CD4-positive, alpha-beta T cell treated with Interferon alpha-2 for 1 hour (primary cell): ENCODE measurements at places on chromosomes 5 and 9.

DNA sequence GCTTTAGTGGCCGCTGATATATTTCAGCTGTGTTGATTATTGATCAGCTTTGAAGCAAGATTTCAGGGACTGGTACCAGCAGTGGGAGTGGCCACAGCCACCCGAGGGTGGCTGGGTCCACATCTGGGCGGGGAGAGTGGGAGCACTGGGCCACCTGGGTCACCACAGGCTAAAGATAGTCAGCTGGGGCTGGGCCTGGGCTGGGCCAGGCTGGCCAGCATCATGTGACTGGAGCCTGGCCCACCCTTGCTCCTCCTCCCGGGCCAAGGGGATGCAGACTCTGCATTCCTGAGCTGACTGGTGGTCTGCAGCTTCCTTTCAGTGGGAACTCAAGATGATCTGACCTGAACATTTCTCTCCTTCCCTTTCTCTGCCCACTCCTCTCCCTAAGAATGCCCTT is 27.1 kb downstream of the LARP1 start:
- DNase-seq: no peak

DNA sequence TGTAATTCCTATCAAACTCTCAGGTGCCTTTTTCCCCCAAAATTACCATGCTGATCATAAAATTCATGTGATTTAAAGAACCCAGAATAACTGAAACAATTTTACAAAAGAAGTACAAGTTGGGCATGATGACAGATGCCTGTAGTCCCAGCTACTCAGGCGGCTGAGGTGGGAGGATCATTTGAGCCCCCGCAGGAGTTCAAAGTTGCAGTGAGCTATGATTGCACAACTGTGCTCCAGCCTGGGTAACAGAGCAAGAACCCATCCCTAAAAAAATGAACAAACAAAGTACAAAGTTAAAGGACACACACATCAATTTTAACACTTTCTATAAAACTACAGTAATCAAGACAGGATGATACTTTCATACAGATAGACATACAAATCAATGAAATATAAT is 97.9 kb upstream of the LPAR1 start:
- DNase-seq: no peak

GRCh38 chr5:113526421-113526820 is 12.9 kb downstream of the YTHDC2 start:
- no peak for DNase-seq

DNA sequence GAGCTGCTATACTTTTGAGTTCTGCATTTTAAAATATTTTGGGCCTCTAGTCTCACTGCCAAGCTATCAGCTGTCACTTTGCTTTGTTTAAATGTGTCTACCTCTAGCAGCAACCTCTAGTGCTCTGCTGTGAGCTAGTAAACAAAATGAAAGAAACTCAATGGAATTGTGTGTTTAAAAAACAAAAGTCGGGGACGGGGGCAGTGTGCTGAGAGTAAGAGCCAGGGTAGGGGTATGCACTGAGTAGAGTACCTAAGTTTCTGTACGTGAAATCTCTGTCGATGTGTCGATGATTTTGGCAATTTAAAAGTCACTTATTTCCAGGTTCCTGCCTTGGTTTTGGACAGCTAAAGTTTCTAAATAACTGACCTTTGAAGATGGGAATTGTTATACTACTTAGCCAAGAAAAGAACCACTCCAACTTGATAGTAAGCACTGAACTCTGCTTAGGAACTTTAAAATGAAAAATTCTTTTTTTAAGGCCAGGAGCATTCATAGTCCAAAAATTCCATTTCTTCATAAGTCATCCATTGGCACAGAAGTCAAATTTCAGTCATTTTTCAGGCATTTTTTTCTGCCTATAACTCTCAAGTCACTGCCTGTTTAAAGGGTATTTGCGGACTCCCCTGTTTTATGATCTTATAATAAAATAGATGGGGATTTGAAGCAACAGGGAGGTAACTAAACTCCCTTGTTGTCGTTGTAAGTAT is 111.5 kb downstream of the SAXO1 start:
- DNase-seq: no peak

DNA sequence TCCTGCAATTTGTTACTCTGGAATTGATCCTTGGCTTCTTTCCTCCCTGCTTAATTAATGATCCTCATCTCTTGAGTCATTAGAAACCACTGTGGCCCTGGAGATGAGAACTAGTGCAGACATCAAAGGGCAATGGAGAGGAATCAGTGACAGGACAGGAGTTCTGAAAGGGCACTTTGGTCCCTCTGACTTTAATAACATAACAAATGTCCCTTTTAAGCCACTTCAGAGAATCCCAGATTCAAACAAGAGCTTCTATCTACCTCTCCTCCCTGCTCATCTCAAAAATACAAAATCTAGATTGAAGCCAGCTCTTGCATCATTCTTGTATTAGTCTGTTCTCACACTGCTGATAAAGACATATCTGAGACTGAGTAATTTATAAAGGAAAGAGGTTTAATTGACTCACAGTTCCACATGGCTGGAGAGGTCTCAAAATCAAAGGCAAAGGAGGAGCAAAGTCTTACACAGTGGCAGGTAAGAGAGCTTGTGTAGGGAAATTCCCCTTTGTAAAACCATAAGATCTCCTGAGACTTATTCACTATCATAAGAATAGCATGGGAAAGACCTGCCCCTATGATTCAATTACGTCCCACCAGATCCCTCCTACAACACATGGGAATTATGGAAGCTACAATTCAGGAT is 139.1 kb downstream of the PLPPR1 start:
- DNase-seq: no peak

DNA sequence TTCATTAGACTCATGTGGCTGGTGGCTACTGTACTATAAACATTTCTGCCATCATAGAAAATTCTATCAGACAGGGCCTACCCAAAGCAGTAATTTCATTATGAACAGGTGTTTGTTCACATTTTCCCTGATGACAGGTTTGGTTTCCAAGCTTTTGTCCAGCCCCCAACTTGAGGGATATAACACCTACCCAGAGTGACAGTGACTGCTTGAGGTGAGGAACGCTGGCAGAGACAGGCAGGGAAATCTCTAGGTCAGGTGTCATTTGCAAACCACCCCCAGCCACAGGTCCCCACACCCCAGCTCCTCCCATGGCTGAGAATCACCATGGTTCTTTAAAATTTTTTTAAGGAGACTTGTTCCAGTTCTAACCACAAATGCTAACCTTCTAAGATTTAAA is 25.5 kb downstream of the GOLM1 start:
- no peak for DNase-seq

DNA sequence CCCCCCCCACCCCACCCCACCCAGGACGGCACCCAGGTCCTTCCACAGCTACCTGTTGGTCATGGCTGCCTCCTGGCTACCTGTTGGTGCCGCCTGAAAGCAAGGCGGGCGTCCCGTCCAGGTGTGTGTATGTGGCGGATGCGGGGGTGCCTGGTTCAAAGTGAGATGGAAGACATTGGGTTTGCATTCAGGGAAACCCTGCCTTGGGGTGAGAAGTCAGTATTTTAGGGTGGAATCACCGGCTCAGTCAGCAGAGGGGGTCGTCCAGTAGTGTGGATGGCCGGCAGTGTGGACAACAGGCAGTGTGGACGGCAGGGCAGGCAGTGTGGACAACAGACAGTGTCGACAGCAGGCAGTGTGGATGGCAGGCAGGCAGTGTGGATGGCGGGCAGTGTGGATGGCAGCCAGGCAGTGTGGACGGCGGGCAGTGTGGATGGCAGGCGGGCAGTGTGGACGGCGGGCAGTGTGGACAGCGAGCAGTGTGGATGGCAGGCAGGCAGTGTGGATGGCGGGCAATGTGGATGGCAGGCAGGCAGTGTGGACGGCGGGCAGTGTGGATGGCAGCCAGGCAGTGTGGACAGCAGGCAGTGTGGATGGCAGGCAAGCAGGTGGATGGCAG is 28.0 kb downstream of the NKD2 start:
- DNase-seq: no peak

DNA sequence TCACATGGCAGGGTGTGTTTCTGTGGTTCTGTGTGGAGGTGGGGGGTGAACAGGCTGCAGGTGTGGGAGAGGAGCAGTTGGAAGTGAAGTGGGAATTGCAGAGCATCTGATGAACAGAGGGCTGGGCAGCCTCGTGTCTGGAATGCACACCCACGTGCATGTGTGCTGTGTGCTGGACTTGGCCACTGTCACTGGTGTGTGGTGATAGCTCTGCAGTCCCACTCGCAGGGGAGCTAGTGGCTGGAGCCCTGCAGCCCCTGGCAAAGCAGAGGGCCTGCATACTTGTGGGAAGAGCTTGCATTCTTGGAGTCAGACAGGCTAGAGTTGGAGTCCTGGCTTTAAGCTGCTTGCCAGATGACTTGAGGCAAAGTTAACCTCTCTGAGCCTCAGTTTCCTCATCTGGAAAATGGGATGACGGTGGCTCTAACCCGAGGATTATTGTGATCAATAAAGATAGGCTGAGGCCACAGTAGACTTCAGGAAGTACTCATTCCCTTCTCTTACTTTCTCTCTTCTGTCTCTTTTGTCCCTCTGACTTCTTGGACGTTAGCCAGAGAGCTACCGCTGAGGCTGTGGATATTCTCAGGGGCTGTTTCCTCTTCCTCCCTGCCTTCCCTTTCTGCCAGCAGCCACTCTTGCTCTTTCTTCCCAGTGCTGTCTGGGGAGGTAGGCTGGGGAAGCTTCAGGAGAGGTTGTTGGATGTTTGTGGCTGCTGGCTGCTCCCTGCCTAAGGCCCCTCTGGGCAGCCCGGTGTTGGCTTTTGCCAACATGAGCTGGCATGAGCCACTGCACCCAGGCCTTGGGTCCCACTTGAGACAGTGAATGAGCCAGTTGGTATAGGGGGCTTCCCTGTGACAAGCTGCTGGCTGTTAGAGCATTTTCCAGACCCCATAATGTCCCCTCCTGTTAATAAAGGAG is 18.3 kb downstream of the PSAT1 start:
- DNase-seq: no peak

- DNase-seq: no peak
Observed at GRCh38 chr5:14204785-14205321, 61.7 kb downstream of the TRIO start.

DNA sequence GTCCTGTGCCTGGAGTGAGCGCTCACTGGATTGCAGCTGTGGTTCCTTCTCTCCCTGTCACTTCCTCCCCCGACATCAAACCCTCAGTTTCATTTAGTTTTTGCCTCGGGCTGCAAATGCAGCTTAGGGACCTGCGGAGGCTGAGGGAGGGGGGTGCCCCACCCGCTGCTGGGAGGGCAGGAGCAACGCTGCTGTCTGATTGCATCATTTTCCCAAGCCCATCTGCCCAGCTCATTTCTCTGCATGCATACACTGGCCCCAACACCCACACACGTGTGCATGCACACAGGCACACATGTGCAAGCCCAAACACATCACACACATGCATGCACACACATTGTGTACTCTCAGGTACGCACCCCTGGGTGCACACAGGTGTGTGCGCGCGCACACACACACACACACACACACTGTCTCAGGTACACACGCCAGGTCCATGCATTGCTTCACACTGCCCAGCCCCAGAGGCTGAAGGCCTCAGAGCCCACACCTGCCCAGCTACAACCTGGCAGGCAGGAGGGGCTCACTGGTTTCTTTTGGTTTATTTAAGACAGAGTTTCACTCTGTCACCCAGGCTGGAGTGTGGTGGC is 3.4 kb downstream of the ASS1 start:
- no peak for DNase-seq

DNA sequence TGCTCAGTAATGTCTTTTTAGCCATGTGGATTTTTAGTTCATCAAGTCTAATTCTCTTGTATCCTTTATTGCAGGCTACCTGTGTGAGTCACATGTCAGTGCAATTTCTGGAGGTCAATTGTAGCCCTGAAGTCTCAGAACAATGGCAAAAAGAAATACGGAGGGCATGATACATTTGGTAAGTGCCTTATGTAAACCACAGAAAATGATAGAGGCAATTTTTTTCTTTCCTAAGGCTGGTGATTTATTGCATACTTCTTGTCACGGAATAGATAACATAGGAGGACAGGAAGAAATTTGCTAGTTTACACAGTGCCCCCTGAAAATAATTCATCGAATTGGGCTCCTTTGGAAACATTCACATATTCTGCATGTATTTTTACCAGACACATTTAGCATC is 235.9 kb downstream of the DMRTA1 start:
- no peak for DNase-seq

GRCh38 chr9:114591849-114592248 is 4.3 kb downstream of the ATP6V1G1 start:
- DNase-seq: no peak

DNA sequence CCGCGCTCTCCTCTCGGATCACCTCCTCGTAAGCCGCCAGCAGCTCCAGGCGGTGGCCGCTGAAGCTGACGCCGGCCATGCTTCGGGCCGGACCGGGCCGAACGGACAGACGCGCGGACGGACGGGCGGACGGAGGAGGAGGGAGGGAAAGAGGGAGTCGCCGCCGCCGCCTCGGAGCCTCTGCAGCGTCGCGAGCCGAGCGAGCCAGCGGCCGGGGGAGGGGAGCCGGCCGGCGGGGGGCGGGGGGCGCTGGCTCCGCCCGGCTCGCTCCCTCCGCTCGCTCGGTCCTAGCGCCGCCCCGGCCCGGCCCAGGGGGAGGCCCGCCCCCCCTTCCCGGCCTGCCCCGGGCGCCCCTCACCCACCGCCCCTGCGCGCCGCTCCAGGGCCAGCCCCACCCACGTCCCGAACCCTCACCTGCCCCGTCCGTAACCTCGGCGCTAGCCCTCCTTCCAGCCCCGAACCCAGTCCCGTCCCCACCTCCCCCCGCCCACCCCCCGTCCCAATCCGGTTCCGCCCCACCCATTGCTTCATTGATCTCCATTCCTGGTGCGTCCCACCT is at the start of gene DBN1:
TSS of gene DBN1 (minus strand) at position 192 of the 559 bp plus-strand sequence. CDS start at position 79, 113 bp downstream.
- no peak for DNase-seq

GRCh38 chr5:115366223-115366622 is 69.8 kb upstream of the CCDC112 start:
- DNase-seq: no peak

- no peak for DNase-seq
Observed at GRCh38 chr9:123562844-123563346, 206.9 kb downstream of the CRB2 start.

- DNase-seq: no peak
Observed at GRCh38 chr5:104512063-104512825, 949.7 kb upstream of the NUDT12 start.

- no peak for DNase-seq
Observed at GRCh38 chr5:2797981-2798380, 46.5 kb upstream of the IRX2 start.

DNA sequence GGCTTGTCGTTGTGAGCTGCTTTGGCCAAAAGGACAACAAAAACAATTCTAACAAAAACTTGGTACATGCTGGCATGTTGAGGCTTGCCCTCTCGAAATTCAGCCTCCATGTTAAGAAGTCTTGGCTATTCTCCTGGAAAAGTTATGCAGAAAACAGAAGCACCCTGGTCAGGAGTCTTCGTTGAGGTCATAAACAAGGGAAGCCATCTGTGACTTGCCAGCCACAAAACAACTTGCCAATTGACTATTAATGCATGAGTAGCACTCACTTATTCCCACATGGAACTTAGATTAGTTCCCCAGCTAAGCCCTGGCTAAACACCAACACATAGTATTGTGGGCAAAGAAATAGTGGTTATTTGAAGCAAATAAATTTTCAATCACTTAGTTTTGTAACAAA is 521.0 kb upstream of the CHD1 start:
- DNase-seq: no peak

DNA sequence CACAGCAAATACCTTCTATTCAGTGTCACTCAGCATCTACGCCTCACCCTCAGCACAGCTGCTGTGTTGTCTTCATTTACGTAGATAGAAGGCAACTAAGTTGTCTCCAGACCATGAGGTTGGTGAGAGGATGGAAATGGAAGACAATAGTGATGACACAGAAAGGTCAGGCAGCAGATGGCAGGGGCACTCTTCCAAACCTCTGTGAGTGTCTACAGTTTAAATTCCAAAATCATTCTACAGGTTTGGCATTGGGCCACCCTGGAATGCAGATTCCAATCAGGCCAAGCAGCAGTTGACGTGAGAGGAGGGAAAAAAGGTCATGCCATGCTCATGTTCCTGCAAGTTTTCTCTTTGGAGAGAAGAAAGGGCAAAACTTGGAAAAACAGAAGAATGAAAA is 68.7 kb upstream of the ADAMTSL1 start:
- no peak for DNase-seq
